Activated T-helper 17 cell treated with anti-CD3 and anti-CD28 coated beads, Interleukin-2, amount 50 U/mL, for 72 hours (primary cell): ENCODE measurements at places on chromosomes 3 and 15.

- no peak for ATAC-seq
Measured at GRCh38 chr15:27182561-27183110, 211.7 kb downstream of the GABRG3 start.

DNA sequence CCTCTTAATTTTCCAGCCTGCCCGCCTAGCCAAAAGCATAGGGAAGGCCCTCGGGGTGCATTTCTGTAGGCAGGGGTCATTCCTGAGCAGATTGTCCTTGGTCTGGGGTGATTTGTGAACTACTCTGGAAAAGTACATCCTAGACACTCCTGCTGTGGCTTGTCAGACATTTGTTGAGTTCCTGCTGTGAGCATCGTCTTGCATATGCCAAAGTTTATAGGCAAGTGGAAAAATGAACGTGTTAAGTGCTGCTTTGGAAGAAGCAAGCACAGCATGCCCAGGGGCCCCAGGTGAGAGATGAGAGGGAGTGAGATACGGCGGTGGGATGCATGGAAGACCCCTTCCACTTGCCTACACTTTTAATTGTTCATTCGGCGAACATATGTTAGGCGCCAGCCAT is 237.7 kb upstream of the ST8SIA2 start:
- no peak for ATAC-seq

DNA sequence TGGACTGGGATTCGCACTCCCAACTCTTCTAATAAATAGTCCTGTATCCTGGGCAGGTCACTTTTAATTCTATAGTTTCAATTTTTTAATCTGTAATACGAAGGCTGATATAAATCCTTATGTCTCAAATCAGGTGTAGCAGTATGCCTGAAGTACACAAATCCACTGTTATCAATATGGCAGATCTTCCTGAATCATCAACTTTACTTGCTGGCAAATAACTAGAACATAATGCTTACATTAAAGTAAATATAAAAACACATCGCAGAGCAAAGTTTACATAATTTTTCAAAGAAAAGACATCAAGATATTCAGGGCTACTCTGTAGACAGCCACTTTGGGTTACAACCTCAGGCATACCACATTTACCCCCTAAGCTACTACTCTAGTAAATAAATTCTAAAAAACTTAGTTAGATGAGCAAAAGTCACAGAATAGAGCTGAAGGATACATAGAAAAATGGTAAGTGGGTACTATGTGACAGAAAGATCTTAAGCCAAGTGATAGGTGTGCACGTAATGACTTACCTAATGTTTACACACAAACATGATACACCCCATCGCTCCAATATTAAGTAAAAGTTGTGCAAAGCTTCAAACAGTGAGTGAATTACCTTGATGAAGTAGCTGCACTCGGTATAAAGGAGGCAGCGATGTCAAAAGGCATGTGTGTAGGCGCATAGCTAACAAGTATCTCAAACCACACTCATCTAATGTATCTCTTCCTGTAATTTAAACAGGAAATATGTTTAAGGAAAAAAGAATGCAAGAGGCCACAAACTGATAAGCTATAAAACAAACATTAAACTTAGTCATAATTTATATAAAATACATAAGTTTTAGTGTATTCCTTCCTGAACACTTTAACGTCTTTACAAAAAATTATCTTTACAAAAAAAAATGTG is 127.9 kb downstream of the DMXL2 start:
- ATAC-seq, result no peak

DNA sequence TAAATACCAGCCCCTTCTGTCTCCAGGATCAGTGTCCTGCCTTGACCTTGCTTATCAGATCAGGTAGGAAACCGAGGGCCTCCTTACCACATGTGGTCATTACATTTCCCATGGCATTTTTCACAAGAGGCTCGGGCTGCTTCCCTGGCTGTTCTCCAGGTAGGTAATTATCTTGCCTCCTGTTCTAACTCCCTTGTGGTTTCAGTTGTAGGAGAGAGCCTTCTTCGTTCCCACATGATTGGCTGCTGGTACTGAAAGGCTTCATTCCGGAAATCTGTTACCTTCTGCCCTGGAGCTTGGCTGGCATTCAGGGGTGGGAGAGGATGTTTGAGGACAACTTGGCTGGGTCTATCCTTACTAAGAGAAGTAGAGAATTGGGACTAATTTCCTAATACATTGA is 46.8 kb upstream of the RORA start:
- ATAC-seq, result no peak

- no peak for ATAC-seq
Measured at GRCh38 chr3:184914628-184915027, 102.7 kb downstream of the VPS8 start.

- no peak for ATAC-seq
Measured at GRCh38 chr15:66657185-66658020, 44.6 kb upstream of the SMAD6 start.

DNA sequence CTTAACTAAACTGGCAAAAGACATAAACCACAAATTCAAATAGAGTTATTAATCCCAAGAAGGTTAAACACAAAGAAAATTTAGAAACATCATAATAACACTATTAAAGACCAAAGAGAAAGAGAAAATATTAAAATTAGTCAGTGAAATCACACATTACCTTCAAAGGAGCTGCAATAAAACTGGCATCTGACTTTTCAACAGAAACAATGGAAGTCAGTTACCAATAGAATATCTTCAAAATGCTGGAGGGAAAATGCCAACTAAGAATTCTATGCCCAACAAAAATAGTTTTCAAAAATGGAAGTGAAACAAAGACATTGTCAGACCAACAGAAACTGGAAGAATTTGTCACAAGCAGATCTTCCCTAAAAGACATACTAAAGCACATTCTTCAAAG is 68.7 kb upstream of the RNF7 start:
- no peak for ATAC-seq

- no peak for ATAC-seq
Measured at GRCh38 chr3:95926904-95927501, 887.4 kb upstream of the EPHA6 start.

DNA sequence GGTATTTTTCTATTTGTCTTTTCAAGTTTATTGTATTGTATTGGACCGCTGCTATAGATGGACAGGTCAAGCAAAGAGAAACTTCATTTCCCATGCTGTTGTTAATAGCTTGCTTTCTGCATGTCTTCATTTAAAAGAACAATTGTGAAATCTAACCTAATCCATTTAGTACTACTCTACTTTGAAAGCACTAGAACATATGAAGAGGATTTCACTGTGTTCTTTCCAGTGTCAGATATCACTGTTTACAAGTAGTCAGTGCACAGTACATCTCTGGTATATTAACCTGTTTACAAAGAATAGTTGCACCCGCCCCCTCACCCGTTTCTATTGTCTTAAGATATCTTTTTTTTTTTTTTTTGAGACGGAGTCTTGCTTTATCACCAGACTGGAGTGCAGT is 21.8 kb upstream of the EDEM1 start:
- ATAC-seq, result no peak

DNA sequence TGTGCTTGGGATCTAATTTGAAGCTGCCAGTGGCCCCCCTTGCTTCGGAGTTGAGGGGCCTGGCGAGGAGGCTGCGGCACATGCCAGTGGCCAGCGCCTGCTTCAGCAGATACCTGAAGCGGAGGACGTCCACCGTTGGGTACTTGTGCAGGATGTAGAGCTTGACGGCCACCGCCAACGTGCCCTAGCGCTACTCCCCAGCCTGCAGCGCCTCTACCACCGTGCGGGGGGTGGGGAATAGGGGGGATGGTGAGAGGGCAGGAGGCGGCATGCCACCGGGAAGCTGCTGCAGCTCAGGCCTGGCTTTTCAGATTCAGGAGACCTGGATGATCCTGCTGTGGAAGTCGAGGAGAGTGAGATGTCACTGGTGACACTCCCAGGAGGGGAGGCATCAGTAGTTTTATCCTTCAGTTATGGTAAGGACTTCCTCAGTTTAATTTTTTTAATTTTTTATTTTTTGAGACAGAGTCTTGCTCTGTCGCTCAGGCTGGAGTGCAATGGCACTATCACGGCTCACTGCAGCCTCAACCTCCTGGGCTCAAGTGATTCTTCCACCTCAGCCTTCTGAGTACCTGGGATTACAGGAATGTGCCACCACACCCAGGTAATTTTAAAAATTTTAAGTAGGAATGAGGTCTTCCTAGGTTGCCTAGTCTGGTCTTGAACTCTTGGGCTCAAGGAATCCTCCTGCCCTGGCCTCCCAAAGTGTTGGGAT is 150.6 kb upstream of the FRMD4B start:
- ATAC-seq, result no peak

DNA sequence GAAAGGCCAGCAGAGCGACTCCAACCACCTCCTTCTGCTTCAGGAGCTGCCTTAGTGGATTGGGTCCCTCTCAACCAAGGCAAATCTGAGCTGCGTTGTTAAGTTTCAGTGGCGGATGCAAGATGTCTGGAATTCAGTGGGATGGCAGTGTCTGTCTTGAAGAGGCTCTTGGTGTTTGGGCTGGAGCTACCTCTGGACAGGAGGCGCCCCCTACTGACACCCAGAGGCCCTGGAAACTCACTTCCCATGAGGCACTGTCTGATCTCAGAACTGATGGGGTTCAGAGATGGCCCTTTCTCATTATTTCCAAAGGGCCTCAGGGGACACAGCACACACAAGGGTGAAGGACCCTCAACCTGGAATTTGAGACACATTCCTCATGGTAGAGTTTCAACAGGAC is 6.0 kb upstream of the SLC28A1 start:
- peak; percentile 81 for ATAC-seq

DNA sequence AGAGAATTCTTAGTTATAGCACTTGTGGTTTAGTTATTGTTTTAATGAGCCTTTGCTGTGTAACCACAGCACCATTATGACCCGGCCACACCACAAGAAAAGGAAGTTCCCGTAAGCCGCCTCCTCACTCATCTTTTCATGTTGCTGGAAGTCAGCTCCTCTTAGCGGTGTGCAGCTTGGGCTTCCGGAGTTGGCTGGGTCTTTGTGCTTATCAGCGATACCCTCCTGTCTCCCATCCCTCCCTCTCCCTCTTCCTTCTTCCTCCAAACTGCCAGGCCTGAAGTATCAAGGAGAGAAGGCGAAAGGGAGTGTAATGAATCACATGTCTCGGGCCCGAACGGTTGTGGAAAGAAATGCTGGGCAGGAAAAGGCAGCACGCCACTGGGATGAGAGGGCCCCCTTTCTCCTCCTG is 353.5 kb downstream of the MCTP2 start:
- ATAC-seq, result peak; percentile 90

- ATAC-seq, result peak; percentile 98
Measured at GRCh38 chr3:46629551-46630517, 17.5 kb downstream of the FAM240A start.

GRCh38 chr15:59360305-59360704 is 12.4 kb downstream of the MYO1E start:
- no peak for ATAC-seq

DNA sequence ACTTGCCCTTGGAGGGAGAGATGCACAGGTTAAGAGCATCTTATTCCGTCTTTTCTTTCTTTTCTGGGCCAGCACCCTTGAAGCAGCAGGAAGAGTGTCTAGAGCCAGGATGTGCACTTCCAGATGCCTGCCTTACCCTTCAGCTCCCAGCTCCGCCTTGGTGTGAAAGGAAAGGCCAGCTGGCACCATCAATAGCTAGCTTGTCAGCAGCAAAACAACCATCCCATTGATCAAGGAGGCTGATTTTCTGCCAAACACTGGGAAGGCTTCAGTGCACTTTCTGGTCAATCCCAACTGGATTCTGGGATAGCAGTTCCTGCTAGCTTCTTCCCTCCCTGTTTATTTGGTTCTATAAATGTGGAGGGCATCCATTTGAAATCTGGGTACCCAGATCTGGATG is 110.9 kb upstream of the GALNT15 start:
- ATAC-seq, result no peak

DNA sequence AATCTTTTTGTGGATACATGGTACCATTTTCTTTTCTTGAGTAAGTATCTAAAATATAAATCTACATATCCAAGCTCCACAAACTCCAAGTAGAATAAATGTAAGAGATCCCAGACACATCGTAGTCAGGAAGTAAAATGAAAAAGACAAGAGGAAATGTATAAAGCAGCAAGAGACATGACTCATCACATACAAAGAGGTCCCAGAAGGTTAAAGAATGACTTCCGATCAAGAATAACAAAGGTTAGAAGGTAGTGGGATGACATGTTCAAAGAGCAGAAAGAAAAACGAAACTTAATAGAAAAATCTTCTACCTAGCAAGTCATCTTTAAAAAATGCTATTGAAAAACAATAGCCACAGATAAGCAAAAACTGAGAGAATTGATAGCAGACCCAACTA is 705.8 kb downstream of the NR2F2 start:
- ATAC-seq, result no peak

GRCh38 chr3:98025392-98025945 is 9.6 kb downstream of the GABRR3 start:
- ATAC-seq, result no peak

GRCh38 chr15:56732886-56733135 is 498 bp downstream of the ZNF280D start:
- no peak for ATAC-seq

DNA sequence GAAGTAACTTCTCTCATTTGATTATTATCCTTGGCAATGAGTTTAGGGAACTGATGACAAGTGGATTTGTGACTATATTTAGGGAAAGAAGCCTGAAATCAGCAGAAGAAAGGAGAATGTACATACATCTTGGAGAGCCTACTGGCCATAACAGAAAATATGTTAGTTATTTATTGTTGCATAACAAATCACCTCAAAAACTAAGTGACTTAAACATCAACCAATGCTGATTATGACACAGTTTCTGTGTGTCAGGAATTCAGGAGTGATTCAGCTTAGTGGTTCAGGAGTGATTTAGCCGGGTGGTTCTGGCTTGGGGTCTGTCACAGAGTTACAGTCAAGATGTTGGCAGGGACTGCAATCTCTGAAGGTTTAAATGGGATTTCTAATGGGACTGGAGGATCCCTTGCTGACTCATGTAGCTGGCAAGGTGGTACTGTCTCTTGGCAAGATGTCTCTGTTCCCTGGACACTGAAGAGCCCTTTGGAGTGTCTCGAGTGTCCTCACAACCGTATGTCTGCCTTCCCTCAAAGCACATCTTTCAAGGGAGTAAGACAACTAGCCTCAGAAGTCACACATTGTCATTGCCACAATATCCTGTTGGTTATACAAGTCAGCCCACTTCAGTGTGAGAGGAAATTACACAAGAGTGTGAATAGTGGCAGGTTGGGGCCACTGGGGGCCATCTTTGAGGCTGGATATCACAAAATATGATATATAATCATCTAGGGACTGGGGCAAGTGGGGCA is 248.9 kb downstream of the SV2B start:
- ATAC-seq, result peak; percentile 52

- ATAC-seq, result peak; percentile 47
Measured at GRCh38 chr3:50226888-50227389, 9.1 kb upstream of the GNAI2 start.

DNA sequence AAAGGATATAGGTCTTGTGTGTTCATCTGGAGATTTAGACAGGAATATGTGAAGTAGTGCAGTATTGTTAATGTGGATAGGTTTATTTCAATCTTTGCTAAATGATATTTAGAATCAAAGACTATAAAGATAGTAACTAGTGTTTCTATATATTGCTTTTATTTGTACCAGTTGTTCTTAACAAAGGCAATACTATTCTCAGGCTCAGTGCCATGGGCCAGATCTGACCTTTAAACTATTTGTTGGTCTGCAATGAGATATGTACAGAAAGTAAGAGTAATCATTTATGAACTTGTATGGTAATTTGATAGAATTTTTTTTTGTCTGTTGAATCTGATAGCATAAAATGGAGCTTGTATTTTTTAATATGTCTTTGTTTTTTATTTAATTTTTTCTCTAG is 146.7 kb upstream of the AZI2 start:
- no peak for ATAC-seq
